M059J (cell line): ENCODE measurements at places on chromosomes 12 and 14. TPM values are rescaled to one million over a fixed set of nuclear protein-coding genes. Genes with fewer than 3 reads are reported as not detected.

SPIC gene
- total RNA-seq: not detected in 2 replicates

FAM181A gene
- total RNA-seq: not detected in 2 replicates

RNASE7 gene
- total RNA-seq: not detected in 2 replicates

FAIM2 gene
- total RNA-seq: 0.34 and 0.49 TPM in 2 replicates

TSPAN9 gene
- total RNA-seq: 15.3 and 17.1 TPM in 2 replicates

GALNT6 gene
- 31.4 and 48.0 TPM in 2 replicates for total RNA-seq

ANKRD33 gene
- not detected in 2 replicates for total RNA-seq

ERP27 gene
- not detected in 2 replicates for total RNA-seq
